A549 (cell line): ENCODE measurements at places on chromosomes 4 and X.

GRCh38 chrX:17608888-17609287 is 128.4 kb upstream of the SCML1 start:
- no peak for DNase-seq

DNA sequence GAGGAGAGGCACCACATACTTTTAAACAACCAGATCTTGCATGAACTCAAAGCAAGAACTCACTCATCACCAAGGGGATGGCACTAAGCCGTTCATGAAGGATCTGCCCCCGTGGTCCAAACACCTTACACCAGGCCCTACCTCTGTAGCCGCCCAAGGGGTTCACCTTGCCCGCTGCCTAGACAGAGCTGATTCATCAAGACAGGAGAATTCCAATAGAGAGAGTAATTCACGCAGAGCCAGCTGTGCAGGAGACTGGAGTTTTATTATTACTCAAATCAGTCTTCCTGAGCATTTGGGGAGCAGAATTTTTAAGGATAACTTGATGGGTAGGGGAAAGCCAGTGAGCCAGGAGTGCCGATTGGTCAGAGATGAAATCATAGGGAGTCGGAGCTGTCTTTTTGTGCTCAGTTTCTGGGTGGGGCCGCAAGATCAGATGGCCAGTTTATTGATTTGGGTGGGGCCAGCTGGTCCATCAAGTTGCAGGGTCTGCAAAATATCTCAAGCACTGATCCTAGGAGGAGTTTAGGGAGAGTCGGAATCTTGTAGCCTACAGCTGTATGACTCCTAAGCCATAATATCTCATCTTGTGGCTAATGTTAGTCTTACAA is 364.7 kb downstream of the PCDH7 start:
- no peak for DNase-seq

GRCh38 chrX:139554376-139554775 is 23.8 kb downstream of the F9 start:
- DNase-seq: no peak

GRCh38 chrX:150118476-150118875 is 180.2 kb upstream of the EOLA2 start:
- DNase-seq: no peak

GRCh38 chr4:36493251-36493650 is 211.8 kb downstream of the DTHD1 start:
- DNase-seq: no peak

DNA sequence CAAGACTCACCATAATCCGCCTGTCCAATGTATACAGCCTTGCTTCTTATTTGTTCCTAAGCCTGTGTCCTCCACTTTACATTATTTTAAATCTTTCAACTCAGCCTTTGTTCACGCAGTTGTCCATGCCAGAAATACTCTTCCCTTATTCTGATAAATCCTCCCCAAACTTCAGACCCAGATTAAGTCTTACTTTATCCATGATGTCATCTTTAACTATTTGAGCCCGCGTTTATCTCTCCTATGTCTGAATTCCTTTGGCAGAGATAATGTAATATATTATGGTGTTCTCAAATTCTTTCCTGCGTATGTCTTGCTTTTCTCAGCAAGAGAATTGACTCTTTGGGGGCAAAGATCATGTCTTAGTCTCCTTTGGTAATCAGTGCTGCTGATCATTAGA is 129.6 kb downstream of the LUZP4 start:
- DNase-seq: no peak

DNA sequence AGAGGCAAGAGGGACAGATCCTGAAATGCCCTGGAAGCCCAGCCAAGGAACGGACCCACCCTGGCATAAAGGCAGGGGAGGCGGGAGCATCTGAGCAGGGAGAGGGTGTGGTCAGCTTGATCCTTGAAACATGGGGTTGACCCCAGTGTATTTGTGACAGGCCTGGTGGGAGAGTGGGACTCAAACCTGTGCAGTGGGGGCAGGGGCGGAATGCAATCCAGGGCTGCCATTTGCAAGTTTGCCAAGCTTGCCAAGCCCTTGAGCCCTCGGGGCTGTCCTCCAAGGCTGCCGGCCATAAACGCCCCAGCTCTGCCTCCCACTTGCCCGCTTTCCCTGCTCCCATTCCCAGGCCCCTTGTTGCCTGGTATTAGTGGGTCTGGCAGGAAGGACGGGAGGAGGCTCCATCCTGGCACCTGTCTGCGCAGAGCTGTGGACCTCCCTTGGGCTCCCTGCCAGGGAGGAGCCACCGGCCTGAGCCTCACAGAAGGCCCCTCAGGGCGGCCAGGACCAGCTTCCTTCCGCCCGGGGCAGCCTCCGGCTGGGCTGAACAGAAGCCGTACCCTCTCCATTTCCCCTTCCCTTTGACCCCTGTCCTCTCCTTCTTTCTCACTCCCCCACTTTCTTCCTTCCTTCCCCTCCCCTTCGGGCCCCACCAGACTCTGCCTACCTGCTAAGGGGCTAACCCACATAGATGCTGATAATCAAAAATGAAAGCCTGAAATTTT is 661 bp downstream of the S100P start:
- DNase-seq: no peak

- no peak for DNase-seq
These were observed 328.9 kb downstream of the ARHGAP24 start for GRCh38 chr4:85803856-85804255.

- no peak for DNase-seq
These were observed 30.6 kb upstream of the CLNK start for GRCh38 chr4:10715135-10715534.

- DNase-seq: no peak
These were observed 112.8 kb downstream of the PPA2 start for GRCh38 chr4:105361053-105361452.

- DNase-seq: no peak
These were observed 373.0 kb downstream of the MID1IP1 start for GRCh38 chrX:39174241-39174771.

GRCh38 chrX:24242649-24243175 is 71.2 kb downstream of the SUPT20HL2 start:
- no peak for DNase-seq

DNA sequence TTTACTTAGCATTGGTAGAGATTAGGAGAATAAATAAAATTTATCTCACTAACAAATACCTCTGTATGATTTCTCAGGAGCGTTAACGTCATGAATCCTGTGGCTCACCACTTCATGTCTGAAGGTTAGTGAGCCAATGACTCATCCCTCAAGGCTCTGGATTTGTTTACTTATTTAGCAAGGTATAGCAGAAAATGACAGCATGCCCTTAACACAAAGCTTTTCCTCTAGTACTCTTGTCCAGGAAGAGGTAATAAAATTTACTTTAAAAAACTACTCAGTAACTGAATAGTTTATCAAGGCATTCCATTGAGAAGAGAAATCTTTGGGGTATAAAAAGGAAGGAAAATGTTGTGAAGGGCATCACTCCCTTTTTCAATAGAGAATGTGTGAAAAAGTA is 823.8 kb downstream of the CCSER1 start:
- DNase-seq: peak; percentile 25

- DNase-seq: no peak
These were observed 82.0 kb upstream of the PITX2 start for GRCh38 chr4:110704748-110705439.

- no peak for DNase-seq
These were observed 180.8 kb upstream of the BCOR start for GRCh38 chrX:40278340-40279090.

DNA sequence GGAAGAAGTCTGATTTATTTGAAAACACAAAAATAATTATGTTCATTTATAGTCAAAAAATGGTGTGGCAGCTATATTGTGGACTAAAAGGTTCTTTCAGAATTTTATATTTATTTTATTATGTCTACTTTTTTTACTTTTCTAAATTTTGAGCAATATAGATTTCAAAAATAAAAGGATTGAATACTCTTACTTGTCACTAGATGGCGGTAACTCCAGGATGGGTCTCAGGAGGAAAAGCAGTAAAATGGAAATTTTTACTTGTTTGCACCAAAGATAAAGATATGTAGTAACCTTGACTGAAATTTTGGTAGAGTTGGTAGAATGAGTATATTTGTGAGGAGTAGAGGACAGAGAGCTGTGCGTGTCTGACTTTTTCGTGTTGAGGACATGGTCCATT is 14.5 kb upstream of the DACH2 start:
- no peak for DNase-seq

- DNase-seq: no peak
These were observed 3.2 kb upstream of the XKRX start for GRCh38 chrX:100931925-100932285.

DNA sequence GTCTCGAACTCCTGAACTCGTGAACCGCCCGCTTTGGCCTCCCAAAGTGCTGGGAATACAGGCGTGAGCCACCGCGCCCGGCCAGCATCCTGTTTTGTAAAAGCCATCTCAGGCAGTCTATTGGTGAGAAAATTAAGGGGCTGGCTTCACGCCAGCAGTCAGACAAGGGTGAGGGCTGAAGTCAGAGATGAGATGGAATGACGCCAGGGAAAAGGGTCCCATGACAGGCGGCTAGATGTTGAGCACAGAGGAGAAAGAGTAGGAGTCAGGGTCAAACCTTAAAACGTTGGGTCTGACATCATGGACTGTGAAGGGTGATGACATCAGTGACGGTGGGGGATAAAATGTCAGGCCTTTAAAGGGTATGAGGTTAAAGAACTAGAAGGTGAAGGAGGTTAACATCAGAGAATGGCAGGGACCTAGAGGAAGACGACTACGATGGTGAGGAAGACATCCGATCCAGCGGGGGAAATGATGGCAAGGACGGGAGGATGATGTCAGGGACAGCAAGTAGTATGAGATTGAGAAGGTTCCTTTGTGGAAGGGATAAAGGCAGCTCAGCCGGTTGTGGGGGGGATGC is 504 bp upstream of the RBM3 start:
- DNase-seq: no peak

DNA sequence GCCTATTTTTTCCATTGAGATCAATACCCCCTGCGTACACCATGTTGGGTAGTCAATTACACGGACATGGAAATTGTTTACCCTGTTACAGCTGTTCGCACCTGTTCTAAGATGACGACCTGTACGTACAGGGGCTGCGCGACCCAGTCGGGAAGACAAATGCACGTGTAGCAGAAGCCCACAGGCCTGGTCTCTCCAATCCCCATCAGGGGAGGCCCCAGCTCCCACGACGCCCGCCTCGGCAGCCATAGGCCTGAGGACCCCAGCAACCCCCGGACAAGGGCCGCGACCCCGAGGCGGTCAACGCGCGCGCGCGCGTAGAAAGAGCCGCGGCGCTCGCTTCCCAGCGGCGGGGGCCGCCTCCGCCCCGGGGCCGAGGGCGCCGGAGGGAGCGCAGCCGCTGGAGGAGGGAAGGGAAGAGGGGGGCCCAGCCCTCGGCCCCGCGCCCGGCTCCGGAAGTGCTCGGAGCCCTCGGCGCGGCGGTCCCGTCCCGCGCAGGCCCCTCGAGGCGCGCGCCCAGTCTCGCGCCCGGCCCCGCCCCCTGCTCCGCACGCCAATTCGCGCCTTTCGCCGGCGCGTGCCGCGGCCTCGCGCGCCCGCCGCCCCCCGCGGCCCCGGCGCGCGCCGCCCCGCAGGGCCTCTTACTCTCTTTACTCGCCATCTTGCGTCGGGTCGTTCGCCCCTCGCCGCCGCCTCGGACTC is 618 bp downstream of the RBBP7 start:
- DNase-seq: no peak

DNA sequence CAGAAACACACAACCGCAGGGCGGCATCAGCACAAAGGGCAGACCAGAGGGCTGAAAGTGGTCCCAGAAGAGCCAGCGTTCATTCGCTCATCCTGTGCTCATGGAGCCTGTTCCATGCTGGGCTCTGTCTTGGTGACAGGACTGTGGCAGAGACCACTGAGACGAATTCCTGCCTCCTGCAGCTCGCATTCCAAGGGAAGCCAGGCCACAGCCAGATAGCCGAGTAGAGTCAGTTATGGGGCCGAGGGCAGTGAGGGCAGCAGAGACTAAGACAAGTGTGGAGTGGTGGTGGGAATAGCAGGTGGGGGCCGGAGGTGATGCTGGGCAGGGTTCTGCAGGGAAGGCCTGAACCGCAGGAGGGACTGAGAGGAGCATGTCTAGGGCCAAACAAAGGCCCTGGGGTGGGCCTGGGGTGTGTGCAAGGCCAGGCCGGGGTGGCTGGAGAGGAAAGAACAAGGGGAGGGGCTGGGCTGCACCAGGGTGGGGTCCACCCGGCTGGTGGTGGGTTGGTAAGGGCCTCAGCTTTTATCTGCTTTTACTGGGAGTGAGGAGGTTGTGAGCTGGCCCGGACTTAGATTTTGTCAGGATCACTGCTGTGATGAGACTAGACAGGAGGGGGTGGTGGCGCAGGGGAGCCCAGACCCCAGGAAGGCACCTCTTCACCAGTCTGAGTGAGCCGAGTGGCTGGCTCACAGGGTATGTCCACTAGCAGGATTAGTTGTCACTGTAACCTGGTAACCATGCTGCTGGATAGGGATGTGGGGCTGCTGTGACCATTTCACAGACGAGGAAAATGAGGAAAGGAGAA is 6.3 kb downstream of the PSAPL1 start:
- DNase-seq: no peak

- no peak for DNase-seq
These were observed 264.6 kb downstream of the SPRY1 start for GRCh38 chr4:123661080-123661737.

DNA sequence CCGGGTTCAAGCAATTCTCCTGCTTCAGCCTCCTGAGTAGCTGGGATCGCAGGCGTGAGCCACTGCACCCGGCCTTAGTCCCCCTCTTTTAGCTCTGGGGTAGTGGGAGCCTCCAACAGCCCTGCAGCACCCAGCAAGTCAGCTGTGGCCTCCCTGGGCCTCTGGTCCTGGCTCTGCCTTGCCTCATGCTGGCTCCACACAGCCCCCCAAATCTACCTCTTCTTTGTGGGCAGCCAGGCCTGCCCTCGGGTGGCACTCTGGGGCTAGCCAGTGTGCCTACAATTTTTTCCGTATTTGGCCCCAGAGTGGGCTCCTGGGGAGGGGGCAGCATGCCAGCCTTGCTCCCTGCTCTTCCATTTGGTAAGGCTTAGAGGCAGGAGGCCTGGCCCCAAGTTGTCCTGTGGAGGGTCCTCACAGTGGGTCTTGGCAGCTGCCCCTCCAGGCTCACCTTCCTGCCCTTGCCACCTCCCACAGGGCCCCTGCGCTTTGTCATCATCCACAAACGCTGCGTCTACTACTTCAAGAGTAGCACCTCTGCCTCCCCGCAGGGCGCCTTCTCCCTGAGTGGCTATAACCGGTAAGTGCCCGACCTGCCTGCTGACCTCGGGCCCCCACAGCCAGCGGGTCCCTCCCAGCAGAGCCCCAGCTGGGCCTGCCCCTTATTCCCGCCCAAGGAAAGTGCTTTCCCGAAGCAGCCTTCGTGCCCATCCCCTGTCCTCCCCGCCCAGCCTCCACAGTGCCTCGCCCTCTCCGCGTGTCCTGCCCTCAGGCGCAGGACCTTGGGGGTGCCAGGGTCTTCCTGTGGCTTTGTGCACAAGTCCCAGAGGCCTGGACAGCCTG is 21.0 kb upstream of the ADD1 start:
- no peak for DNase-seq
